ENCODE measurements at places on chromosomes 1 and 21. TPM values are rescaled to one million over a fixed set of nuclear protein-coding genes. Genes with fewer than 3 reads are reported as not detected.

Gene UBL4B
- total RNA-seq: not detected

Gene TFF3
- total RNA-seq: not detected

Gene IFI44
- total RNA-seq: 0.83 TPM

Gene AKT3
- 23.3 TPM for total RNA-seq

Gene ZBTB48
- 13.1 TPM for total RNA-seq

Gene DNM3
- 0.54 TPM for total RNA-seq

Gene ANGPTL3
- total RNA-seq: not detected

Gene NMNAT2
- 0.47 TPM for total RNA-seq

Gene FCGR3A
- total RNA-seq: not detected

Gene ATP1A2
- total RNA-seq: 0.17 TPM

Gene OR2L2
- not detected for total RNA-seq
